Naive thymus-derived CD8-positive, alpha-beta T cell (primary cell): ENCODE measurements at places on chromosomes 4 and X. TPM values are rescaled to one million over a fixed set of nuclear protein-coding genes. Genes with fewer than 3 reads are reported as not detected.

Gene GASK1B
- total RNA-seq = 0.55 TPM

Gene MAGEA8
- not detected for total RNA-seq

GRCh38 chrX:127128282-127128681 is 308.8 kb downstream of the PRR32 start:
- H3K4me3 ChIP-seq = no peak overlapping the region
- H3K4me1 ChIP-seq = no peaks in the 10 kb centered on the region
- no peaks in the 10 kb centered on the region for H3K27me3 ChIP-seq
- no peaks in the 10 kb centered on the region for H3K36me3 ChIP-seq
- H3K27ac ChIP-seq = no peak overlapping the region

DNA sequence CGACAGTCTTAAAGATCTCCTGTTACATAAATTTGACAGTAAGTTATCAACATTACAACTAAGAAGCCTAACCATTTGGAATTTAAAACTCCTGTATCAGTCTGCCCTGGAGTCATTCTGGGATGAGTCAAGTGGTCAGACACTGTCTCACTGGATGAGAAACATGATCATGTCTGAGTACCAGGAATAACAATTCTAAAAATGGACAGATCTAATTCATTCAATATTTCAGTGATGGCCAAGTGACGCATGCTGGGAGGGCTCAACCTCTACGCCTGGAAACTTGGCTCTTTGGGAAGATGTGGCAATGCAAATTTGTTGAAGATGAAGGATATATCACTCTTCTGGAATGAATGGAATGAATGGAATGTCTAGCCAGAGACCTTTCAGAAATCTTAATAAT is 1427.2 kb downstream of the STIM2 start:
- H3K27me3 ChIP-seq = no peaks in the 10 kb centered on the region
- no peak for DNase-seq
- H3K27ac ChIP-seq = no peak overlapping the region

GRCh38 chr4:1245481-1246051 is 3.4 kb downstream of the CTBP1 start:
- peak overlapping the region; percentile 90 for H3K4me3 ChIP-seq
- no peaks in the 10 kb centered on the region for H3K36me3 ChIP-seq
- H3K27ac ChIP-seq = peak overlapping the region; percentile 93
- peaks cover 70% of the 10 kb centered on the region for H3K4me1 ChIP-seq
- H3K27me3 ChIP-seq = no peaks in the 10 kb centered on the region

GRCh38 chr4:78691971-78692821 is 84.0 kb upstream of the BMP2K start:
- no peak for DNase-seq
- no peaks in the 10 kb centered on the region for H3K27me3 ChIP-seq

DNA sequence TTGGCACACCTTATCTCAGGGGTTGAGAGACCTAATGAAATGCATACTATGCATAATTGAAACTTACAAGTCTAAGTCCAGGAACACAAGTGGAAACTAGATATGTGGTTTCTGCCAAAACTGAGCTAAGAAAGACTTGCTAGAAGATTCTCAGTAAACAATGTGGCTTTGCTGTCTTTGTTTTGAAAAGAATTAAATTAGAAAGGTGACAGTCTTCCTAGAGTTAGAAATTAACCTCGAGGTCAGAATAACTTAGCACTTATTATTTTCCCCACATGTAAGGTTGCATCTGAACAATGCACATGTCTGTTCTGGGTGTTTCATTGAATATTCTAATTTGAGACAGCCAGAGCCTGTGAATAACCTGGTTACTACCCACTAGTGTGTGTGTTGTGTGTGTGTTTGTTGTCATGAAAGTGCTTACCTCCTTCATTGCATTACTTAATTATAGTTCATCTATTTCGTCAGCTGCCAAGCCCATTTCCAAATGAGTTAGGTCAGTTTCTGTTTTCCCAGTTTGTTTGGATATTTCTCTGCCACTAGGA is 1.5 kb downstream of the EREG start:
- peaks cover 44% of the 10 kb centered on the region for H3K27me3 ChIP-seq
- DNase-seq = no peak
- H3K36me3 ChIP-seq = no peaks in the 10 kb centered on the region
- no peak overlapping the region for H3K4me3 ChIP-seq
- no peak overlapping the region for H3K27ac ChIP-seq

DNA sequence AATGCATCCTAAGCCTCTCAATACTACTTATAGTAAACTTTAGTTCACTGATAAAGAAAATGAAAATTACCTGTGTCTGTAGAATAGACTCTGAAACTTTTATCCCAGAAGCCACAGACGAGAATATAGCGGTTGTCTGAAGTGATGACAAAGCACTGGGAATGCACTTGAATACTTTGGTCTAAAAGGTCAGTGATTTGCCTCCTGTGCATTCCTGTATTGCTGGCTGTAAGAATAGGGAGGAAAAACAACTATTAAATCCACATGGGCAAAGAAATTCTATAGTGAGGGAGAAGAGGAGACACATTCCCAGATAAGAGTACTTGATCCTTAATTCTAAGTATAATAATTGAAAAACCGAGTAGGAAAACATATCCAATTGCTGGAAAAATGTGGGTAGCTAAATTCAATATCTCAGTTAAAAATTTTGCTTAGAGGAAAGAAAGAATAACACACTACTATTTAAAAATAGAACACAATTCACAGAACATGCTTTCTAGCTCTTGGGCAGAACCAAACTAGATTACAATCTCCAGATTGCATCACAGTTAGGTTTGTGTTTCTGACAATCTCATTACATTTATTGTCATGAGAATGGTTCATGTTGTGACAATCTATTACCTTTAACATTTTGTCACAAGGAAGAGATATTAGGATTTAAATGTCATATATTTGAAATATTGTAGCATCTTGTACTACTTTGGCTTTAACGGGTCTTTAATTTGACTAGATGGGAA is 232.1 kb downstream of the DCLK2 start:
- no peak overlapping the region for H3K4me3 ChIP-seq
- no peak for DNase-seq
- peaks cover 5% of the 10 kb centered on the region for H3K4me1 ChIP-seq
- no peaks in the 10 kb centered on the region for H3K27me3 ChIP-seq
- H3K36me3 ChIP-seq = peaks cover 60% of the 10 kb centered on the region

DNA sequence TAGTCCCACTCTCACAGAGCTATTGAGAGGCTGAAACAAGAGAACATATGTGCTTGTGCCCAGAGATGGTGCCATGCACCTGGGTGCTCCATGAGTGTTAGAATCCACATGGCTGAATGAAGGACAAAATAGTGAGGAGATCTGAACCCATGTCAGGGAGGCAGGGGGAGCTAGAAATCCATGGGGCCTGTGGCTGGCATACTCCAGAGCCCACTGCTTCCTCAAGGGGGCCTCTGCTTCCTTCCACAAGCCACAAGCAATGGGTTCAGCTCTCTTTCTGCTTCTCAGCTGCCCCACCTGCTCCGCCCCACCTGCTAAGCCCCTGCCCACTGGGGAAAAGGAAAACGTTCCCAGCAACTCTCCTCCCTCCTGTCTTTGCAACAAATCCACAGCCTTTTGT is 46.1 kb downstream of the PJA1 start:
- no peaks in the 10 kb centered on the region for H3K36me3 ChIP-seq
- no peak overlapping the region for H3K27ac ChIP-seq
- no peak for DNase-seq
- no peaks in the 10 kb centered on the region for H3K4me1 ChIP-seq
